ENCODE measurements at places on chromosomes 2 and 18. TPM values are rescaled to one million over a fixed set of nuclear protein-coding genes. Genes with fewer than 3 reads are reported as not detected.

CD8B2 gene
- total RNA-seq: not detected

PCARE gene
- total RNA-seq: not detected

CRACDL gene
- not detected for total RNA-seq

SCN2A gene
- total RNA-seq: 0.14 TPM

PAPOLG gene
- total RNA-seq: 8.0 TPM

TRMT61B gene
- total RNA-seq: 13.9 TPM

CD302 gene
- 3.7 TPM for total RNA-seq

SH3RF3 gene
- total RNA-seq: 2.4 TPM

TMEM163 gene
- total RNA-seq: not detected

KIF5C gene
- total RNA-seq: 1.0 TPM

SCTR gene
- not detected for total RNA-seq

AMER3 gene
- not detected for total RNA-seq

INHA gene
- total RNA-seq: 0.54 TPM

DPYSL5 gene
- not detected for total RNA-seq

CD207 gene
- not detected for total RNA-seq

DYTN gene
- not detected for total RNA-seq

DNA sequence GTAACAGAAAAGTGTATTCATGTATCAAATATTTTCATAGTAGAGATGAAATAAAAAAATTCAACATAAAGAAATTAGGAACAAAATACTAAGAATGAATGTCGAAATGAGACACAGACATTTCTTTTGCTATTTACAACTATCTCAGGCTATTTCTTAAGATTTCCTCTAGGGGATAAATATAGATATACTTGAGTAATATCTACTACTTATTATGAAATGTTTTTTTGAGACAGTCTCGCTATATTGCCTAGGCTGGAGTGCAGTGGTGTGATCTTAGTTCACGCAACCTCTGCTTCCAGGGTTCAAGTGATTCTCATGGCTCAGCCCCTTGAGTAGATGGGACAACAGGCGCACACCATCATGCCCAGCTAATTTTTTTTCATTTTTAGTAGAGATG, 326.1 kb downstream of the RNF144A start:
- H3K36me3 ChIP-seq: 0 out of 2 replicates have a peak, but pooled peaks cover 4% of the 10 kb centered on the region
- H3K4me3 ChIP-seq: no peak overlapping the region
- H3K4me1 ChIP-seq: no peaks in the 10 kb centered on the region

GRCh38 chr18:68596016-68596415, 118.9 kb downstream of the TMX3 start:
- H3K27me3 ChIP-seq: no peaks in the 10 kb centered on the region
- H3K4me1 ChIP-seq: no peaks in the 10 kb centered on the region
- no peak for DNase-seq
- H3K4me3 ChIP-seq: no peak overlapping the region

DNA sequence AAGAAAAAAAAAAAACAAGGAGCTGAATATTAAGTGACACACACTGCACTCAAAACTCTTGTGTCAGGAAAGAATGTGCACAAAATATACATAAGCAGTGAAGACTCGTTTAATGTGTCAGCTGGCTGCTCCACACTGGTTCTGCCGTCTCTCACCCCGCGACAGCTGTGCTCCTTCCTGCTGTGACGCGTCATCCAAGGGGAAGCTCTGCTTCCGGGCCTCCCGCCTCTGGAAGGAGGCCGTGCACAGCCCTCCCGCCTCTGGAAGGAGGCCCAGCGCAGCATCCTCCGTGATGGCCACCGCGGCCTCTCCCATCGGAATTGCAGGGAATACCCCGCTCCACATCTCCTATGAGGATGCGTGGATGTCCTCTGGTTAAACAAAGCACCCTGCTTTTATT, 151.0 kb downstream of the HDAC4 start:
- no peaks in the 10 kb centered on the region for H3K36me3 ChIP-seq
- no peaks in the 10 kb centered on the region for H3K27me3 ChIP-seq
- H3K4me1 ChIP-seq: peaks cover 26% of the 10 kb centered on the region
- peak overlapping the region; percentile 78 for H3K27ac ChIP-seq
- H3K4me3 ChIP-seq: peak overlapping the region; percentile 68
- peak; percentile 61 for DNase-seq

DNA sequence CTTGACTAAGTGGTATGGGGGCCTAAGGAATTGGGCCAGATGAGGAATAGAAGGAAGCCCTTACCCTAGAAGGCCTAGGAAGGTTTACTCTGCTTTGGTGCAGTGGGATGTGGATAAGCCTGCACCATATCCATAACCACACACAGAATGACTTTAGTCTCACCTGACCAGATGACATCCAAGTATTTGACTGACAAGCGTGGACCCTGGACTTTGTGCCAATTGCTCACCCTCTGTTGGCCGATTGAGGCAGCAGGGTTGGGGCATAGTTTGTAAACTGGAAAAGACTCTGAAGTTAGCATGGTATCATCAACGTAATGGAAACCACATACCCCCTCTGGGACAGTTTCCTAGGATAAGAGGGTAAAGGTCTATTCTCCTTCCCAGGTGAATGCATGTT, 36.5 kb upstream of the SERPINE2 start:
- H3K36me3 ChIP-seq: peaks cover 5% of the 10 kb centered on the region
- DNase-seq: no peak
- H3K27ac ChIP-seq: no peak overlapping the region

DNA sequence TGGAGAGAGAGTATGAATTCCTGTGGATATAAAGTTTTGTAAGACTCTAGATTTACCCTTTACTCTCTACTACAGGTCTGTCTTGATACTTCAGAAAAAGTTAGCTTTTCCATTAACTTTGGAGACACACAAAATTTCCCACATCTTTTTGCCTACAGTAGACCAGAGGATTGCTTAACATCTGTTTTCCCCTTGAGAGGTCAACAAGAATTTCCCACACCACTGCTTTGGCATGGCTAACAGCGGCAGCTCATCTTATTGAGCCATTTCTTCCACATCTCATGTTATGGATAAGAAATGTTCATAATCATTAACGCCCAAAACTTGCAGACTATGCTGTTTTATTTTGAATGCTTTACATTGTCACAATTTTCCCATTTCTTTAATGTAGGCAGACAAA, 273.6 kb upstream of the RGPD4 start:
- DNase-seq: no peak
- H3K27me3 ChIP-seq: no peaks in the 10 kb centered on the region
- H3K36me3 ChIP-seq: no peaks in the 10 kb centered on the region
- H3K4me1 ChIP-seq: no peaks in the 10 kb centered on the region
- H3K27ac ChIP-seq: no peak overlapping the region

GRCh38 chr18:54857499-54857898, 29.2 kb downstream of the RAB27B start:
- no peaks in the 10 kb centered on the region for H3K4me1 ChIP-seq
- no peak for DNase-seq
- no peak overlapping the region for H3K4me3 ChIP-seq

DNA sequence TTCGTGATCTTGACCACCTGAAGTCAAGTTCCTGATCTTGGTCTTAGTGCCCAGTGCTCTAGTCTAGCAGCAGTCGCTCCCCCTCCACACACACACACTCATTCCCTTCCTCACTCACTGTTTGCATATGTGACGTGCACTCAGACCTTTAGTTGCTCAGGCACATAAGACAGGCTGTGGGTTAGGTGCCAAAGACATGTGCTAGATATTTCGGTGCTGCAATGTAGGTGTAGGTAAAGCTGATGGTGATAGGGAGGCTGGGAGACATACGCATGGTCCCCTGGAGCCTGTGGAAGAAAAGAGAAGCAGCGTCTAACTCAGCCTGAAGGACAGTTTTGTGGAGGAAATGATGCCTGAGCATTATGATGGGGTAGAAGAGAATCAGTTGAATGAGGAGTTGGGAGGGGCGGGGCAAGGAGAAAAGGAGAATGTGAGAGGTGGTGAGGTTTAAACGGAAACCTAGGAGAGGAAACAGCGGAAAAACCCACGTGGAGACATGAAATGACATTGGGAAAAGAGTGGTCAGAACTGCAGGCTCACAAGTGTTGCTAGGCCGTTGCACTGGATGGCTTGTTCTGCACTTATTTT, 3.8 kb downstream of the TTC39C start:
- no peak for DNase-seq
- H3K36me3 ChIP-seq: peaks cover 10% of the 10 kb centered on the region
- no peaks in the 10 kb centered on the region for H3K27me3 ChIP-seq
- H3K27ac ChIP-seq: no peak overlapping the region
- no peak overlapping the region for H3K4me3 ChIP-seq

- no peaks in the 10 kb centered on the region for H3K27me3 ChIP-seq
- no peak overlapping the region for H3K4me3 ChIP-seq
- no peaks in the 10 kb centered on the region for H3K36me3 ChIP-seq
- no peak for DNase-seq
- H3K27ac ChIP-seq: no peak overlapping the region
- no peaks in the 10 kb centered on the region for H3K4me1 ChIP-seq
Observed at GRCh38 chr18:41266204-41266603, 688.8 kb upstream of the PIK3C3 start.

GRCh38 chr2:65518751-65519150, 86.4 kb upstream of the SPRED2 start:
- H3K4me3 ChIP-seq: no peak overlapping the region
- peaks cover 5% of the 10 kb centered on the region for H3K27me3 ChIP-seq

- peaks cover 2% of the 10 kb centered on the region for H3K27me3 ChIP-seq
- H3K4me1 ChIP-seq: peaks cover 71% of the 10 kb centered on the region
- H3K4me3 ChIP-seq: peak overlapping the region; percentile 36
- peak overlapping the region; percentile 54 for H3K27ac ChIP-seq
- peaks cover 72% of the 10 kb centered on the region for H3K36me3 ChIP-seq
Observed at GRCh38 chr2:218229851-218230250, 12.9 kb downstream of the ARPC2 start.

- peak overlapping the region; percentile 69 for H3K27ac ChIP-seq
- peaks cover 26% of the 10 kb centered on the region for H3K4me1 ChIP-seq
- DNase-seq: peak; percentile 77
- peak overlapping the region; percentile 45 for H3K4me3 ChIP-seq
Observed at GRCh38 chr2:168545439-168546082, 89.5 kb downstream of the CERS6 start.

GRCh38 chr2:178574789-178575188, 94.5 kb downstream of the PLEKHA3 start:
- H3K27me3 ChIP-seq: peaks cover 1% of the 10 kb centered on the region
- peaks cover 33% of the 10 kb centered on the region for H3K36me3 ChIP-seq
- peaks cover 8% of the 10 kb centered on the region for H3K4me1 ChIP-seq
- DNase-seq: no peak
- H3K27ac ChIP-seq: no peak overlapping the region

- peak overlapping the region; percentile 6 for H3K27ac ChIP-seq
- no peak for DNase-seq
- no peaks in the 10 kb centered on the region for H3K27me3 ChIP-seq
- H3K4me3 ChIP-seq: peak overlapping the region; percentile 4
- H3K36me3 ChIP-seq: no peaks in the 10 kb centered on the region
Observed at GRCh38 chr2:167196461-167197252, 308.4 kb downstream of the XIRP2 start.

GRCh38 chr18:46468426-46469180, 188.4 kb downstream of the LOXHD1 start:
- no peaks in the 10 kb centered on the region for H3K4me1 ChIP-seq
- H3K4me3 ChIP-seq: no peak overlapping the region
- H3K27ac ChIP-seq: no peak overlapping the region

DNA sequence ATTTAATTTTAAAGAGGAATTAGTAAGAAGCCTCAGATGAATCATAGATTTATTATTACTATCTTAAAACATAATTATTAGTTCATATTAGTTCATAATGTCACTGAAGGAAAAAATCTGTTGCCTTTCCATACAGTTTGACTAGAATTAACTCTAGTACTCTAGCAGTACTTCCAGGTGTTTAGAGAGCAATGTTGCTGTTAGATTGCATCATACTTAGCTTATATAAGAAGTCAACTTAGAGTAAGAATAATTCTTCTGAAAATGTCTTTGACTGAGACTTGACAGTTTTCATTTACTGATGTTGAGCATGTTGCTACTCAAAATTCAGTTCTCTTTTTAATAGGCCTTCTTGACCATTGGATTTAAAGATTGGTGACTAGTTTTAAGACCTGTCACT, 4.7 kb downstream of the RAB3GAP1 start:
- peaks cover 51% of the 10 kb centered on the region for H3K36me3 ChIP-seq
- H3K27me3 ChIP-seq: peaks cover 2% of the 10 kb centered on the region
- H3K4me3 ChIP-seq: peak overlapping the region; percentile 43
- peak overlapping the region; percentile 48 for H3K27ac ChIP-seq
- peaks cover 66% of the 10 kb centered on the region for H3K4me1 ChIP-seq
- no peak for DNase-seq

- H3K4me3 ChIP-seq: no peak overlapping the region
- H3K27me3 ChIP-seq: no peaks in the 10 kb centered on the region
- DNase-seq: no peak
- no peaks in the 10 kb centered on the region for H3K4me1 ChIP-seq
- H3K36me3 ChIP-seq: 0 out of 2 replicates have a peak, but pooled peaks cover 6% of the 10 kb centered on the region
Observed at GRCh38 chr2:49359721-49360406, 205.5 kb upstream of the FSHR start.

DNA sequence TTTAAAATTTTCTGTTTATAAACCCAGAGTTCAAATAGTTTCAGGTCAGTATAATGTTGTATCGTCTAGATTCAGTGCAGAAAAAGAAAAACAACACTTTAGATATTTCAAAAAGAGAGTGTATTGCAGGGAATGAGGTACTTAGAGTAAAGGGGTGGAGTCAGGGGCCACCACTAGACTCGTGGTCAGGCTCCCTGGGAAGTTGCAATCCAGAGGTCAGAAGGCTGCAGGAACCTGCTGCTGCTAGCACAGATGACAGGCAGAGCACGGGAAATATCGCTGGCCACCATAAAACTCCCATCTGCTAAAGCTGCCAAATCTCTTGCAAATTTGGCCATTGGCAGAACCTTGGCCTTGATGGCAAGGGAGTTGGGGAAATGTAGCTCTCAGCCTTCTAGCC, 64.6 kb downstream of the THNSL2 start:
- no peak overlapping the region for H3K27ac ChIP-seq
- no peak for DNase-seq
- H3K4me3 ChIP-seq: no peak overlapping the region
- no peaks in the 10 kb centered on the region for H3K36me3 ChIP-seq
- no peaks in the 10 kb centered on the region for H3K27me3 ChIP-seq

GRCh38 chr2:109124982-109125592, 3.9 kb upstream of the SH3RF3 start:
- peaks cover 39% of the 10 kb centered on the region for H3K4me1 ChIP-seq
- H3K27ac ChIP-seq: peak overlapping the region; percentile 84
- DNase-seq: no peak
- H3K36me3 ChIP-seq: no peaks in the 10 kb centered on the region

DNA sequence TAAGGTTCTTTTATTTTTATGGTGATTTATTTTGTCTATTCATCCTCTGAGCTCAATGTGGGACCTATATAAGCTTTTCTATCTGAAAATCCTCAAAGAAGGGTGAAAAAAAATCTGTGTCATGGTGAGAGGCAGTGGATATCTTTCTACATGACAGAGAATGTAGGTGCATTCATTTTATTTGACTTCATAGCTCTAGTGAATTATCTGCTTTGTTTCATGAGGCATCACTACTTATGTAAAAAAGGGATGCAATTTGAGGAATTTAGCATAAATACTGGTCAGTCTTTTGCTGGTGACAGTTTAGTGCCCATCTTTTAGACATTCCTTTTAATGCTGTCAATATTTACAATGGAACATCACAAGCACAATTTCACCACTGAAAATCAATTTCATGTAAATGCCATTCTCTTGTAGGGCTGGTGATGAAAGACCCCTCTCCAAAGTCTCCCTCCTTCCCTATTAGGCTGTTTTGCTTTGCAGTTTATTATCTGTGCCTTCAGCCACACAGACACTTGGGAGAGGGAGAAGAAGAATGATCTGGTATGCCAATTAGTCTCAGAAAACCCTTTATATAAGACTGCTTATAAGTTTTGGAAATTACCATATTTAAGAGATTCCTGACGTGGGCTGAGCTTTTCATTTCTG, 148.3 kb upstream of the NXPH2 start:
- no peaks in the 10 kb centered on the region for H3K4me1 ChIP-seq
- no peaks in the 10 kb centered on the region for H3K36me3 ChIP-seq

GRCh38 chr2:34161549-34161948, 562.5 kb upstream of the FAM98A start:
- no peak for DNase-seq
- no peak overlapping the region for H3K27ac ChIP-seq
- H3K36me3 ChIP-seq: no peaks in the 10 kb centered on the region
- H3K4me3 ChIP-seq: no peak overlapping the region
- no peaks in the 10 kb centered on the region for H3K4me1 ChIP-seq

All from HFFc6 (cell line).